SHP77 treated with DMSO at 0.1 percent for 48 hours (cell line): ENCODE measurements at places on chromosomes 1 and 21.

GRCh38 chr1:205042911-205043806, at the start of gene CNTN2:
Gene CNTN2 (plus strand): TSS chr1:205043212. CDS start chr1:205053186, 9,974 bp downstream.
- DNase-seq, result no peak

GRCh38 chr1:37174341-37174740, 140.0 kb upstream of the GRIK3 start:
- no peak for DNase-seq

DNA sequence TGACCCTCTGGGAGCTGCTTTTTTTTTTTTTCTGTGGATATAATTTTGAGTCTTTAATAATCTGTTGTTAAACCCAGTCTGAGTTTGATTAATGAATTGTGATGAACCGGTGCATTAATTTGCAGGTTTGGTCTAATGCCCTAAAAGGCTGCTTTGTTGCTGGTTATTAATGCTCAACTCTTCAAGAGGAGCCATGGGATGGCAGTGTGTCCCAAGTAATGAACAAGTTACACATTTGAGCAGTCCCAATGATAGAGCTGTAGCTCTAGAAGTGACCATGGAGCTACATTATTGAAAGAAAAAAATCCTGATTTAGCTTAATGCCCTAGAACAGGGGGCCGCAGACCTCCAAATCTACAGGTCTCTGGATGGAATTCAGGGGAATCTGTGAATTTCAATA, 53.1 kb downstream of the RWDD3 start:
- no peak for DNase-seq

DNA sequence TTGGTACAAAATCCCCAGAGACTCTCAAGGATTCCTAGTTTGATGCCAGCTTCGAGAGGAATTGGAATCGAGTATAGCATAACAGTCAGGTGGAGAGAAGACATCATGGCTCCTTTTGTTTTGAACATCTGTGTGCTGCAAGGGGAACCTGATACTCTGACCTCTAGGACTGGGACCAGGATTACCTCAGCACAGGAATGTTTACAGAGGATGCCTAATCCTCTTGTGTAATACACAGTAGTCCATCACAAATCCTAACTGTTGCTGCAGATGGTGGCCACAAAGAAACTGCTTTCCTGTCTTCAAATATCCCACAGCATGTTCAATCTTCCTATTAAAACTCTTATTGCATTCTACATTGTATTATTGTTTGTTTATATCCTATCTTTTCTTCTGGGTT, 111.8 kb upstream of the PRMT6 start:
- no peak for DNase-seq

DNA sequence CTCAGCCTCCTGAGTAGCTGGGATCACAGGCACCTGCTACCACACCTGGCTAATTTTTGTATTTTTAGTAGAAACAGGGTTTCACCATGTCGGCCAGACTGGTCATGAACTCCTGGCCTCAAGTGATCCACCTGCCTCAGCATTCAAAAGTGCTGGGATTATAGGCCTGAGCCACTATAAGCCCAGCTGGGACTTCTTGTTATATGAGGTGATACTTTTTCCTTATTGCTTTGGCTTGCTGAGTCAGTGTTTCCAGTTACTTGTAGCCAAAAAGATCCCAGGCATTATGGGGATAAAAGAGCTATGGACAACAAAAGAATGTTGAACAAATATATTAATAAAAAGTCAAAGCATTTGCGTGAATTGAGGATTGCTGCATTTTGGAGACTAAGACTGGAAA, 69.9 kb upstream of the LPGAT1 start:
- DNase-seq, result no peak

DNA sequence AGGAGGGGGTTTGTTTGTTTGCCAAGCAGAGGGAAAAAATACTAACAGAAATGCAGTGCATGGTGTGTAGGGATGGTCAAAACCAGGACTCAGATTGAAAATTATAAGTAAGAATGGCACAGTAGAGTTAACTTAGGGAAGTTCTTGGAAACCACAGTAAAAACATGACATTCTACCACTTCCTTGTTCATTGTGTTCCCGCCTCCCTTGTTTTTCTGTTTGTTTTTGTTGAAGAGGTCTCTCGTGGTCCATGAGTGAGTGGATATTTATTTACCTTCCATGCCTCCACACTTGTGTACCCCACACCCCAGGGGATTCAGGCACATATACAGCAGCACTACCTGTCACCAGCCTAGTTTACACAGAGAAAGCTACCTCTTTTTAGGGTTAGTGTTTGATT, 69.6 kb downstream of the OLFML2B start:
- DNase-seq, result no peak

DNA sequence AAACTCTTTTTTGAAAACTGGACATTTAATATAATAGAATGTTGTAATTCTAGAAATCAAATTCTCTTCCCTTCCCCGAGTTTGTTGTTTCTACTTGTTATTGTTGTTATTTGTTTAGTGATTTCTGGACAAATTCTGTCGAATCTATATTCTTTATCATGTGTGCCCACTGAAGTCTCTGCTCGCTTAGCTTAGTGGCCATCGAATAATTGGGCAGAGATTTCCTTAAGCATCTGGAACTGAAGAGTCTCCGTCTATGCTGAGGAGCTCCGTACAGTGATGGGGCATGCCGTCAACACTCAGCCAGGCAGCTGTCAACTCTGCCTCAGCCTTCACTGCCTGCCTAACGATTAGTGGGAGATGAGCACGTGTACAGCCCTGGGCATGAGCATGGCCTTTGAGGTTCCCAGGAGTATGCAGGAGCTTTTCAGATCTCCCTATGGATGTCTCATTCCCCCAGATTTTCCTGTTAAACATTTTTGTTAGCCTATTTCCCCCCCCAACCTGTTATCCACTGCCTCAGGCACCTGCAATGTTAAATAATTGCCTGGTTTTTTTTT, 66.8 kb downstream of the SLX9 start:
- no peak for DNase-seq

DNA sequence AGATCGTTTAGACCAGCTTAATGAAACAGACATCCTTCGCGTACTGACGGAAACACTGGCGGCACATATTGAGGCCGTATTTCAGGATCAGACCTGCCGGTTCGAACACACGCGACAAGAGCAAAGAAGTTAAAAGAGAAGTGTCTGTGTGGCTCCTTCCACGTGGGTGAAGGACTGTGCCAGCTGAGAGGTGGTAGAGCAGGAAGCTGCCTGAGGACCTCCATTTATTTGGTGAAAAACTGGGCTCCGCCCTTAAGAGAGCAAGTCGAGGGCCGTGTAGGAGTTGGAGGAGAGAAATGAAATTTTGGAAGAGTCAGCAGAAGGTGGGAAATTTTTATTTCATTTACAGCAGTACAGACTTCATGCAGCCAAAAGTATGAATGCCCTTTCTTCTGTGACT, 38.8 kb upstream of the ADORA3 start:
- no peak for DNase-seq

DNA sequence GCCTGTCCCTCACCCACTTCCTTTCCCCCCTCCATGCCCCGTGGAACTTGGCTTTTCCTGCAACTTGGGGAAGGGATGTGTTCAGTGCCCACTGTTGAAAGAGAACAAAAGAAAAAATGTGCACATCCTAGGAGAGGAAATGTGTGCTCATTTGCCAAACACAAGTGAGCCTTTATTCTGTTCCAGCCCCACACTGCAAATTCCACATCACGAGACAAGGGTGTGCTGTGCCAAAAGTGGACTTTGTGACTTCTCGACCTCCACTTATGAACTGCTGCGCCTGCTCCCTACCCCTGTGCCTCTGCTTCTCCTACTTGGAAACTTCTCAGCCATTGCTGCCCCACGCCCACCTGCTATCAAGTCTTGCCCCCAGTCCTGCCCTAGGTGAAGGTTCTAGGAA, 97.0 kb upstream of the GRIK3 start:
- no peak for DNase-seq

DNA sequence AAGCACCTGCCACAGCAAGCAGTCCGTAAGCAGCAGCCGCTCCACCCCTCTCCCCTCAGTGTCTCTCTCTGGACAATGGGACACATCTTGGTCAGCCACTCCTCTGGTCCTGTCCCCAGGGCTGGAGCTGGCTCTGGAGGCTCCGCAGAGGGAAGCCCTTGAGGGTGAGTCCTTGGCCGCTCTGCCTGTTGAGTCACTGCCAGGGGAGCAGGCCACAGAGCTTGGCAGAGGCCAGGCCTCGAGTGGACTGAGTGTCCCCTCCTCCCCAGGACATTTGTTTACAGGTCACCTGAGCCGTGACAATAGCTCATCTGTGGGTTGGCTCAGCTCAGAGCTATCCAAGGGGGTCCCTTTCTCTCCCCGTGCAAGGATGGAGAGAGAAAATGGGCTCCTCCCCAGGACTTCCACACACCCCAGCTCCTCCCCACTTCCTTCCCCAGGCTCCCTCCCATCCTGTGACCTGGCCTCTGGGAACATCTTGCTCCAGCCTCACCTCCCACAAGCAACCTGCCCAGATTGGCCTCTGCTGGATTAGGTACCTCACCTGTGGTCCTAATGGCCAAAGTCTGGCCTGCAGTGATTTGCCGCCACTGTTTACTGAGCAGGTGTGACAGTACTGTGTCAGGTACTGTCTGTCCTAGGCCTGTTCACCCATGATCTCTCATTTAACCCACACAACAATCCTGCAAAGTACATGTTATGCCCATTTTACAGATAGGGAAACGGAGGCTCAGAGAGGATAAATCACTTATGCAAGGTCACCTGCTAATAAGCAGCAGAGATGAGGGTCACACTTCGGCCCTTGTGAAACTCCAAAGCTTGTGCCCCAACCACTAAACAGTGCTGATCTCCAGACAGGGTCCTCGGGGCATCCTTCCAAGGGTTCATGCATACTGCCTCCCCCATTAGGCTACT, 4.8 kb downstream of the FAM131C start:
- DNase-seq, result no peak

- no peak for DNase-seq
Measured at GRCh38 chr1:202230939-202231645, 37.5 kb downstream of the LGR6 start.

GRCh38 chr1:166999075-166999474, 10.0 kb downstream of the MAEL start:
- DNase-seq, result no peak

DNA sequence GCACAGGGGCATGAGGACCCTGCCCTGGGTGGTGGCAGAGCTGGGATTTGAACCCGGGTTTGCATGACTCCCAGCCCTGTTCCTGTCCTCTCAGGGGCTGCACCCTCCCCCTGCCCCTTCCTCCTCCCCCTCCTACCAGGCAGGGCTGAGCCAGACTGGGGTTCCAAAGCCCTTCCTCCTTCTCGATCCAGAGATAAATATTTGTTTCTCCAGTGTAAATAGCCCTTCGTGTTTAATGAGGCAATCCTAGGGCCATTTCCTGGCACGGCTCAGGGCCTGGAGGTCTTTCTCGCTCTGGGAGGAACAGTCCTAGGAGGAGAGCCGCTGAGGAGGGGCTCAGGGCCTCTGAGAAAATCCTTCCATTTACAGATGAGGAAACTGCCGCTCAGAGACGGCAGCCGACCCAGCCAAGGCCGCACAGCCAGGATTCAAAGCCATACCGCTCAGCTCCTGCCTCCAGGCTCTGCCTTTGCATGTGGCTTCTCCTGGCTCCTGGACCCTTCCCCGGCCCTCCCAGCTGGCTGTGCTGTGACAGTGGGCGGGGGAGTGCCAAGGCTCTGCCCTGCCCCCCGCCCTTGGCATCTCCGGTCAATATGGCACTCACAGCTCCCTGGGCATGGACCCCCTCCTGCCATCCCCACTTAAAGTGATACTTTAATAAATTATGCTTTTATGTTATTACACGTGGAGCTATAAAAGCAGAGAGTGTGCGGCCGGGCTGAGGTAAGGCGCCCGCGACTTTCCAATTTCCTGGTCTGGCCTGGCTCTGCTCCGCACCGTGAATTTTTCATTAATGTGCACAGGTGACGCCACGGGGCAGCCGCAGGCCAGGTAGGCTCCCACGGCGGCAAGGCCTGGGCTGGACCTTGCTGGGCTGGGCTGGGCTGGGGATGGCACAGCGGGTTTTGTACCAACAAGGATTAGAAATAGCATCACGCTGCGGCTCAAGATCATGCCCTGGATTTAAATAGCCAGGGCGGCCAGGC, 114.7 kb upstream of the WNT4 start:
- DNase-seq, result no peak

GRCh38 chr1:243748706-243749283, 101.2 kb downstream of the AKT3 start:
- DNase-seq, result peak; percentile 52

DNA sequence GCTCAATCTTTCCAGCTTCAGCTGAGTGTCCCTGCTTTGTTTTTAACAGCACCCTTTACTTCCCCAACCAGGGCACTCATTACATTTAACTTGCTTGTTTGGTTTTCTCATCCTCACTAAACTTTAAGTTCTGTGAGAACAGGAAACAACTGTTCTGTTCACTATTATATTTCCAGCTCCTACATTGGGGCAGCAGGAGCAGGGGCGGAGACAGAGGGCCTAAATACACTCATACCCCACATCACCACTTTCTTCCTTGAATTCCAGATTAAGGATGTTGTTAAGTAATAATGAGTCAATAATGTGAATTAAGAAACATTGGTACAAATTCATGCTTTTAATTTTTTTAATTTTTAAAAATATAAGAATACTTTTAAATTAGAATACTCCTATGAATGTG, 6.0 kb downstream of the DRAM2 start:
- DNase-seq, result no peak

DNA sequence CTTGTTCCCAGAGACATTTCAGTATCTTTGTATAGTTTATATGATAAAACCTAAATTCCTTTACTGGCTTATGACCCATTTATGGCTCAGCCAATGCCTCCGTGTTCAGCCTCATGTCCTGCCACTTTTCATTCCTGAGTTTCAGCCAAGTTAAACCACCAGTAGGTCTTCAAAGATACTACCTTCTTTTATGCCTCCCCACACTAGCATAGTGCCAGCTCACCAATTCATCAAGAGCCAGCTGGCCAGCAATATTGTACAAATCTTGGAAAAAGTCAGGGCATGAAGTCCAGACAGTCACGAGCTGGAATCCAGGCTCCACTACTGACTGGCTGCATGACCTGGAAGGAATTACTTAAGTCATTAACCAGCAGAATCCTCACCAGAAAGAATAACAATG, 446.0 kb downstream of the GPATCH2 start:
- no peak for DNase-seq

- no peak for DNase-seq
Measured at GRCh38 chr1:109241344-109241743, 8.0 kb upstream of the CELSR2 start.

GRCh38 chr1:11301601-11302000, 28.6 kb downstream of the UBIAD1 start:
- no peak for DNase-seq

DNA sequence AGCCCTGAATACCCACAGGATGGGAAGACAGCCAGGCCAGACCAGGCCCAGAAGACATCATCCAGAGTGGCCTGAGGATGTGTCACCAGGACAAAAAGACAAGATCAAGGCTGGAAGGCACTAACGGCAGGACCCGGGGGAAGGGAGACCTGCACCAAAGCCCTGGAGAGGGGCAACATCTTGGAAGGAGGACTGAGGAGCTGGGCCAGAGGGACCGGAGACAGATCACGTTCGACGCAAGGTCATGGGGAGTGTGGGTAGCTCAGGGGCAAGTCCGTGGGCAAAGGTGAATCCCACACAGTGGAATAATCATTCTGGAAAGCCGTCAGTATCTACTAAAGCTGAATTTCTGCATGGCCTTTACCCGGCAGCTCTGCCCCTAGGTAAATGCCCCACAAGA, 478.6 kb downstream of the MATN1 start:
- no peak for DNase-seq

GRCh38 chr1:69120817-69121216, 446.9 kb upstream of the LRRC7 start:
- no peak for DNase-seq

GRCh38 chr1:173422456-173422976, 54.6 kb upstream of the PRDX6 start:
- no peak for DNase-seq
